CD8-positive, alpha-beta memory T cell (primary cell): ENCODE measurements at places on chromosomes 5 and 9.

DNA sequence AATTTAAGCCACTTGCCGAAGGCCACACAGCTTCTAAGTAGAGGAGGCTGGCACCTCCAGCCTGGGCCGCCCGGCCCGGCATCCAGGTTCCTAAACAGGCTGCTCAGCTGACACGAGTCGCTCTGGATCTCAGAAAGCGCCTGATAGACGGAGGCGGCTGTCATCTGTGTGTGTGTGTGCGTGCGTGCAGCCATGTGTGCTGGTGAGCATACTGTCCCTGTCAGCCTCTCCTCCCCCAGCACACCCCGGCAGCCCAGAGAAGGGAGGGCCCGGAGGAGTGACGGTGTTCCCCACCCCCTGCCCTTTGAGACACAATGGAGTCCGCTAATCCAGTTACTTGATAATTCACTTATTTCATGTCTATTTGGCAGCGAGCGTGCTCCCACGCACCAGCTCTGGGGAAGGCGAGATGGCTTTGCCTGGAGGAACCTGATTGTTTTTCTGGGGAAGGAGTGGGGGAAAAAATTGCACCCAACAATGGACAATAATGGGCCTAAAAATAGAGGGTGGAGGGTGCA lies 20.0 kb downstream of the NTNG2 start:
- DNase-seq, result no peak

DNA sequence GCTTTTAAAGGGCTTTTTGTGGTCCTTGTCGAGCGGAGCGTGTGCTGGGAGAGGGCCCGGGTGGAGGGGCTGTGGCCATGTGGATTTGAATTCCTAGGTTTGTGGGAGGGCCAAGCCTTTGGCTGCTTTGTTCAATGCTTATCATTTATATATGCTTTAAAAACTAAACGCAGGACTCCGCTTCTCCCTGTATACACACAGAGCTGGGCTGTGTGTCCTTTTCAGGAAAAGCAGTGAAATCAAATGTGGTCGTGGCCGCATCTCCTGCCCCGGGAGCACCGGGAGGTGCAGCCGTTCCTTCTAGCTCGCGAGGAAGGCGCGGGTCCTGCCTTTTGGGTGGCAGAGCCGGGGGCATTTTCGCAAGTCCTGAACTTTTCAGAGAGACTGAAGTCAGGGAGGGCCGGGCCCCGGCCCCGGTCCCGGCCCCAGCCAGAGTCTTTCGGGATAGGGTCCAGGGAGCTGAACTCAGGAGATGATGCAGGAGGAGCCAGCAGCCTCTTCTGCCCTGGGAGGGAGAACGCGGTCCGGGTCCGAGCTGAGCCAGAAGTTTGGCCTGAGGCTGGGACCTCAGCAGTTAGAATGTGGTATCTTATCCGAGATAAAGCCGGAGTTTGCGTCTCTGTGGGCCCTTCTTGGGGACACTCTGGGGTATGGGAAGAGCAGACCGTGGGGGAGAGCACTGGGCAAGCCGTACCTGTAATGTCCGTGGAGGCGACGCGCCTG lies 158.8 kb downstream of the C9orf152 start:
- no peak for DNase-seq

GRCh38 chr5:33531037-33531298 lies 90.2 kb downstream of the TARS1 start:
- DNase-seq, result no peak

GRCh38 chr9:76441551-76442322 lies 17.2 kb upstream of the GCNT1 start:
- no peak for DNase-seq

DNA sequence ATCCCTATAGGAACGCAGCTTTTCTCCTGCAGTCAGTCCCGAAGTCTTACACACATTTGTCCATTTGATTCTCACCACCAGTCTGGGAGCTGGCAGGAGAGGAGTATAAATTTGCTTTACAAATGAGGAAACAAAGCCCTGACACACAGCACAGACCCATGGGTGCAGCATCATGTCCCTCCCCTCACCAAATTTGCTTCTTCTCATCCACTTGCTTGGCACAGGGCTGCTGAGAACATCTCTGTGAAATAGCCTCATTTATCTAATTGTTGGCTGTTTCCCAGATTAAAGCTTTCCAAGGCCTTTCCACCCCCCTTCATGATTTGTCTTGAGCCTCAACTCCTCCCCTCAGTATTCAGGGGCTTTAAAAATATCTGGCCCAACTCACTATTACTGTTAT lies 11.3 kb upstream of the ADRB2 start:
- DNase-seq, result no peak

GRCh38 chr5:152329761-152330283 lies 75.3 kb downstream of the NMUR2 start:
- DNase-seq, result no peak

GRCh38 chr5:147340941-147341340 lies 106.1 kb downstream of the STK32A start:
- DNase-seq, result no peak

DNA sequence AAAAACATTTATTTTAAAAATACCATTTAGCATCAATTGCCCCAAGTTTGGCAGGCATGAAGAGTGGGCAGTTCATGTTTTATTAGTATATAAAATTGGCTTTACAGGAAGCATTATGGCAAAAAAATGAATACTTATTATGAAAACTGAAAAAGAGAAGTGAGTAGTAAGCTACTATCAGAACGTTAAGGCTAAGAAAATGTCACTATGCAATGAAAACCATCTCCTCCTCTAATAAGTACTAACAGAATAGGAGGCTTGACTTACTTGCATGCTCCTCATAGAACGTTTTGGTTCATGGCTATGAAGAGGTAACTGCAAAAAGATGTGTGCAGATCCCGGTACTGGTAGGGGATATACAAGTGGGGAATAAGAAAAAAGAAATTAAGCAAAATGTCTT lies 23.6 kb downstream of the TICAM2 start:
- DNase-seq, result no peak

GRCh38 chr5:136040746-136041415 lies 12.1 kb downstream of the TGFBI start:
- DNase-seq, result no peak

DNA sequence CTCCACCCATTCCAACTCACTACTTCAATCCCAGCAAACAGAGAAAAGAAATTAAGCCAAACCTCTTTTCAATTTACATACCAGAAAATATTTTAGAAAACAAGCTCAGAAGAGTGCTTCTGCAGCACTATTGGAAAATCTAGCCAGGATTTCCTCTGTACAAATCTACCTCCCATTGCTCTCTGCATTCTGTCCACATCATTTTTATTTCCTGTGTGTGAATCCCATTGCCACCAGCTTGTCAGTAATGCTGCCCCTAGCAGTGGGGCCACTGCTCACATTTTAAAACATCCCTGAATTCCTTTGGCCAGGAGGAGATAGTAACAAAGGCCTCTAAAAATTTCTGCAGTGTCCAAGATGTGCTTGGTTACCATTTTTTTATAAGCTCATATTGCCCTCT lies 232.5 kb downstream of the ARRDC3 start:
- no peak for DNase-seq

GRCh38 chr9:7286101-7286500 lies 513.5 kb downstream of the DMAC1 start:
- no peak for DNase-seq

GRCh38 chr5:131533836-131534235 lies 101.2 kb downstream of the RAPGEF6 start:
- DNase-seq, result no peak

DNA sequence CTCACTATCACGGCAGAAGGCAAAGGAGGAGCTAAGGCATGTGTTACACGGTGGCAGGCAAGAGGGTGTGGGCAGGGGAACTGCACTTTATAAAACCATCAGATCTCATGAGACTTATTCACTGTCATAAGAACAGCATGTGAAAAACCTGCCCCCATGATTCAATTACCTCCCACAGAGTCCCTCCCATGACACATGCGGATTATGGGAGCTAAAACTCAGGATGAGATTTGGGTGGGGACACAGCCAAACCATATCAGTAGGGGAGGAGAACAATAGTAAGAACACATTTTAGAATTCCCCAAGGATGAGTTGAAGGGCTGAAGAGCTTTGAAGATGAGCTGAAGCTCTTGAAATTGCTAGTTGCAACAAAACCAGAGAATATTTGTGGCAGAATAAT lies 287.9 kb downstream of the SMARCA2 start:
- no peak for DNase-seq

- DNase-seq, result no peak
These were observed 175.5 kb downstream of the NXNL2 start for GRCh38 chr9:88710449-88710848.

- DNase-seq, result no peak
These were observed 142.1 kb downstream of the PLK2 start for GRCh38 chr5:58317808-58318207.

- DNase-seq, result no peak
These were observed 132.5 kb downstream of the OLFM1 start for GRCh38 chr9:135219676-135220600.

- no peak for DNase-seq
These were observed 51.4 kb downstream of the ROR2 start for GRCh38 chr9:91898451-91899218.
